ENCODE measurements at places on chromosomes 5 and 9. TPM values are rescaled to one million over a fixed set of nuclear protein-coding genes. Genes with fewer than 3 reads are reported as not detected.

IFNA10 gene
- total RNA-seq: not detected

PITX1 gene
- 0.87 TPM for total RNA-seq

CFAP157 gene
- total RNA-seq: 0.85 TPM

FOXD4L3 gene
- not detected for total RNA-seq

KIF3A gene
- total RNA-seq: 11.5 TPM

ALAD gene
- 19.3 TPM for total RNA-seq

PGM5 gene
- total RNA-seq: 1.2 TPM

SLC44A1 gene
- 69.7 TPM for total RNA-seq

SPATA6L gene
- total RNA-seq: 6.7 TPM

ZNF618 gene
- 35.0 TPM for total RNA-seq

ZNF300 gene
- total RNA-seq: 11.1 TPM

IFNA2 gene
- not detected for total RNA-seq

DIPK1B gene
- total RNA-seq: 293 TPM

PTGDS gene
- total RNA-seq: not detected

OBP2B gene
- total RNA-seq: not detected

TMEFF1 gene
- 45.8 TPM for total RNA-seq

DMRT3 gene
- not detected for total RNA-seq

STPG3 gene
- not detected for total RNA-seq

GCNT4 gene
- total RNA-seq: 0.54 TPM

SPINK6 gene
- total RNA-seq: not detected

VLDLR gene
- 4.4 TPM for total RNA-seq

FBLL1 gene
- total RNA-seq: 0.51 TPM

ARL14EPL gene
- total RNA-seq: not detected

RNF224 gene
- total RNA-seq: not detected

LCN10 gene
- total RNA-seq: not detected

MZB1 gene
- total RNA-seq: 0.38 TPM

HAVCR2 gene
- total RNA-seq: 0.15 TPM

IER5L gene
- total RNA-seq: 5.2 TPM

RPS14 gene
- total RNA-seq: 2,784 TPM

CBY3 gene
- total RNA-seq: not detected

LCN12 gene
- total RNA-seq: 1.5 TPM

BHMT2 gene
- total RNA-seq: not detected

RNF14 gene
- total RNA-seq: 51.6 TPM

C5orf52 gene
- total RNA-seq: not detected

INSL6 gene
- total RNA-seq: not detected

SHOC1 gene
- total RNA-seq: not detected

DMRTA1 gene
- total RNA-seq: 6.3 TPM

F12 gene
- 1.4 TPM for total RNA-seq
